IMR-90 (cell line): ENCODE measurements at places on chromosomes 2 and 18. TPM values are rescaled to one million over a fixed set of nuclear protein-coding genes. Genes with fewer than 3 reads are reported as not detected.

DNA sequence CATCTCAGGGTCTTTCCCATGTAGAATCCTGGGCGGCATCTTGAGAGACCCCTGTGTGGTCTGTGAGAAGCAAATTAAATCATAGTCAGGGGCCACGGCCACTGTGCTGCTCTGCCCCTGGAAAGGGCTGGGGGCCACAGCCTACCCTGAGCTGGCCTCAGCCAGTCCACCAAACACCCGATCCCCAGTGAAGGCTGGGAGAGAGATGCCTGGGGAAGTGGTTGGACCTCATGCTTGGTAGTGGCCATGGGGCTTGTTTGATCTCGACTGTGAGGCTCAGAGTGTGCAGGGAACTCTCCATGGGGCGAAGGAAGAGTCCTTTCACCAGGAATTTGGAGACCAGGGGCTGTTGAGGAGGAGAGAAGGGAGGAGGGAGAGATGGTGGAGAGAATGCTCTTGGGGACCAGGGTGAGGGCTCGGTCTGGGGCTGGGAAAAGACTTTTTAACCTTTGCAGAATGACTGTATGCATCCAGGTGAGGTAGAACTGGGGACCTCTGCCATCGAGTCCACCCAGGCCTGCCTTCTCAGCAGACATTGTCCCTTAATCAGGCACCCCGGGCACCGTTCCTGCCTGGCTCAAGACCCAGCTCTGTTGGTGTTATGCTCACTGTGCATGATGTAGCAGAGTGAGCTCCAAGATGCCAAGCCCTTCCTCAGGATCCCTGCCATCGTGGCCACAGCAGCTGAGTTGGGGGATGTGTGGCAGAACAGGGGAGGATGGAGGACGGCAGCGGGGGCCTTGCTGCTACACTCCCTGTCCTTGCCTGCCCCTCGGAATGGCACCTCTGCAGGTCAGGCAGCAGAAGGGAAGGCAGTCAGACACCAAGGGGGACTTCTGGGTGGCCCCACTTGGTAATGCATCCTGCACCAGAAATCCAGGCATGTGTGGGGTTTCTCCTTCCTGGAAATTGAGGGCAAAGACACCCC lies 249.9 kb downstream of the DYSF start:
- no peak for DNase-seq

DNA sequence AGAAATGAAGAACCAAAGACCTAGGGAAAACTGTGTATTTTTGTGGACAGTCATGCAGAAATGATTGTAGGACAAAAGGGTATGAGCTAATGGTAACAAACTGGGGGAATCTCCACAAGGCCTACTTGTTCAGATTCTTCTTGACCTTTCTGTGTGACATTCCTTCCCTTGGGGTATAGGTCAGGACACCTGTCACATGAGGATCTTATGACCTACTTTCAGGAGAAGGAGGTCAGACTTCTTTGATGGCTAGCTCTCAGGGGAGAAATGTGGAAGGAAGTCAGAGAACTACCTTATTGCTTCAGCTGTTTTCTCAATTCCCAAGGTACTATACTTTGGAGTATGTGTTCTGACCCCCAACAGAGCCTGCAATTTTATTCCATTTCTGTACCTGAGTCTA lies 40.7 kb upstream of the TANK start:
- no peak for DNase-seq

- no peak for DNase-seq
These were observed 8.5 kb upstream of the AGAP1 start for GRCh38 chr2:235485362-235485761.

DNA sequence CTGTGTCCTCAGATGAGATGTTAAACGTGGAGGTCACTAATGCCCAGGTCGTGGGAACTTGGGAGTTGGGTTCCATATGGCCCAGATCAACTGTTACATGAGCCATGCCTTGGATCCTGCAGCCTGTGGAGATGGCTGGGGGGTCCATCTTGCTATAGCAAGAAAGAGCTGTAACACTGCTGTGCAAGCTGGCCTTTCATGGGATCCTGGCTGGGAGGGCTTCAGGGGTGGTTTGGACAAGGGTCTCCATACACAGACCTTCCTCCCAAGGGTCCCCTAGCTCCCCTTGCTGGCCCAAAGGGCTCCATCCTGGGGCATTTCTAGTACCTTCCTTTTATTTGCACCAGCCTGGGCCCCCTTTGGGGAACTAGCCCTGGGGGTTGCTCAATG lies 337.7 kb downstream of the DYSF start:
- no peak for DNase-seq

CD8B gene
- not detected in 2 replicates for total RNA-seq
